ENCODE measurements at places on chromosomes 4 and X. TPM values are rescaled to one million over a fixed set of nuclear protein-coding genes. Genes with fewer than 3 reads are reported as not detected.

DNA sequence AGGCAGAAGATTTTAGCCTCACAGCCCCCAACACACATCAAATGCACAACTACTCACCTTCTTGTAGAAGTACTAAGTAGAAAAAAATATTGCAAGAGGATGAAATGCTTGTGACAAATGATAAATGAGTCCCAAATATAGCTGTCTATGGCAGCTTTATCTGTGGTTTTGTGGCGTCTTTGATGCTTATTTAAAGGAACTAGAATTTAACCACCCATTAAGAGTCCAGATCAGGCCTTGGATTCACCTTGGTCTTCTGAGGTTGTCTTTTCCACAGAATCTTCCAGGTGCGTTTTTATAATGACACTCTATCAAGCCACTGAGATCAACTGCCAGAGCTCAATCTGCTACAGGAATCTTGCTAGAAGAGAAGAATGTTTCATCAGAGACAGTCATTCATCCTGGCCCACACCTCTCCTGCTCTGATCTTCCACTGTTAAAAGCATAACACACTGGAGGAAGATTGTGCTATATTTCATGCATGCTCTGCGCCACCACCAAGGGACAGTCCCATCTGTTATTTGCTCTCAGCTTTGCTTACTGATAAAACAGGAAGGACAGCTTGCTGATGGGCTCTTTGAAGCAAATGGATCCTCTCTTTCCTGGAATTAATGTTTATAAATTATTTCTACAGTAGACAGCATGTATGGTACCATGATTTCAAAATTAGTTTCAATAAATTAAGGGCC lies 144.1 kb downstream of the SLC7A11 start:
- no peak for DNase-seq

The CCKAR gene
- total RNA-seq = not detected

DNA sequence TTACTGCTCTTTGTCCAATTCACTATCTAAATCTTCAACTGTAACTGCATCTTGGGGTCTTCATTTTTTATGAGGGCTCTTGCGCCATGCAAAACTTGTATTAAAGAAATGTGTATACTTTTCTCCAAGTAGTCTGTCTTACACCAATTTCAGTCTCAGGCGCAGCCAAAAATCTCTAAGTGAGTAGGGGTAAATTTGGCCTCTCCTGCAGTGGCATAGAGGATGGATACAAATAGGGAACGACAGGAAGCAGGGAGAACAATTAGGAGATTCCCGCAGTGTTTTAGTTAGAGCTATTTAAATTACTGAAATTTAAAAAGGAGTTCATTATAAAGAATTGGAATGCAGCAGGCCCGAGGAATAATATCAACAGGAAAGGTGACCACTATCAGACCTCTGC lies 30.2 kb downstream of the DMP1 start:
- DNase-seq = no peak

DNA sequence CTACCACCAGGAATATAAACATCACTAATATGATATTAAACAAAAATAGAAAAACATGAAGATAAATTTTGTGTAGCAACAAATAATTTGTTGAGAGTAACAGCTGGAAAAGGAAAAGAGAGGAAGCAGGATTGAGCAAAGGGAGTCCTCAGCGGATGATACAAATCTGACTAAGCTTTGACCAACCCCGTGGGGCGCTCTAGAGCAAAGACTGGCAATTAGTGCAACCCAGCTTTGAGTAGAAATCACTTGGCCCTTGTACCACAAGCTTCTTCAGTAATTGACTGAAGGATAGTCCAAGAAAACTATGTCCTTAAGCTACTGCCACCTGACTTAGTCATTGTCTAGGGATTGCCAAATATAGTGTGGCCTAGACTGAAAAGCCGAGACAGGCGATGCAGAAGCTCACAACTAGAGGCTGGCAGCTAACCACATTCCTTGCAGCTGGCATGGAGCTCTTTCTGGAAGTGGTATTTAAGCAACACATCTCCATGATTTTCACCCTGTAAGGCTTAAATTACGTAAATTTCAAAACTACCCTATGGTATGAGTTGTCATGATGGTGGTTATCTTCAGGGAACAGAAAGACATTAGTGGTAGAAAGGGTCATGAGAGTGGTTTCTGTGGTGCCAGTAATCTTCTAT lies 396.0 kb downstream of the PDGFC start:
- no peak for DNase-seq

Measured in mesenteric fat pad (tissue), 1 donor.